ENCODE measurements at places on chromosomes 12 and 14.

DNA sequence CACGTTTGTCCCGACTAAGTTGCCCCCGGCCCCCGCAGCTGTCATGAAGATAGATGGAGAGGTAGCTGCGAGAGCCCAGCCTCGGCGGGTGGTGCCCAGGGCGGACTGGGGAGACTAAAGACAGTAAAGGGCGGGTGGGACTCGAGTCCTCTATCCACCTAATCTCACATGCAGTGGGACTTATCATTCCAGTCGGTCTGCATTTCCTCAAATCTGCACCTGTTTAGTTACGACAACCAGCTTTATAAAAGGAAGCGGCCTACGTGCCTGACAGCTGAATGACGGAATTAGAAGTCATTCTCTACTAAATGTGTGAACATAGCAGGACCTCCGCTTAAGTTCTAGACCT lies 109.8 kb upstream of the EGLN3 start:
- no peak for DNase-seq

DNA sequence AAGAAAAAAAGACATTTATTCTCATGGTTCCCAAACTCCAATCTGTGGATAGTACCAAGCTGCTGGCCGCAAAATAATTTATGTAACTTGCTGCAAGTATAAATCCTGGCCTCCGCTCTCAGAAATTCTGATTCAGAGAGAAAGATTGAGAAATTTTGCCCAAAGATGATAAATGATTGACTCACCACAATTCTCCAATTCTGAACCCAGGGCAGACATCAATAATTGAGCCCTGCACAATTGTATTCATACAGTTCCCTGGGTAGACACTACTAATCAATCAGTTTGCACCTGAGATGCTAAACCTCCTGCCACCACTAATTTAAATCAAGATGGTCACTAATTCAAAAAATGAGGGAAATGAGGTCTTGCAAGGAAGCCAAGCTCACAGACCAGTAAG lies 38.2 kb downstream of the TRPV4 start:
- no peak for DNase-seq

DNA sequence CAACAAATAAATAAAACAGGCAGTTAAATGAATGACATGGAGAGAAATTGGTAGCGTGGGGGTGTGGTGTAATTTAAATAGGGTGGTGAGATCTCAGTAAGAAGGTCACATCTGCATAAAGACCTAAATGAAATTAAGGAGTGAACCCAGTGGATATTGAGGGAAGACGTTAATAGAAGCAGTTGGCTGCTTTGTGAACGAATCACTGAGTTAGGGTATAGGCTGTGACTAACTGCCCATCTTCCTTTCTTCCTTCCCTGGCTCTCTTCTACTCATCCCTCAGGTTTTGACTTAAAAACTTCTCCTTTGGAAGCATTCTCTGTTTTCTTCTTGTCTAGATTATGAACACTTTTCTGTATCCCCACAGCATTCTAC lies 64.7 kb downstream of the BTG1 start:
- DNase-seq: no peak

GRCh38 chr12:43159506-43159905 lies 392.5 kb downstream of the ADAMTS20 start:
- DNase-seq: no peak

DNA sequence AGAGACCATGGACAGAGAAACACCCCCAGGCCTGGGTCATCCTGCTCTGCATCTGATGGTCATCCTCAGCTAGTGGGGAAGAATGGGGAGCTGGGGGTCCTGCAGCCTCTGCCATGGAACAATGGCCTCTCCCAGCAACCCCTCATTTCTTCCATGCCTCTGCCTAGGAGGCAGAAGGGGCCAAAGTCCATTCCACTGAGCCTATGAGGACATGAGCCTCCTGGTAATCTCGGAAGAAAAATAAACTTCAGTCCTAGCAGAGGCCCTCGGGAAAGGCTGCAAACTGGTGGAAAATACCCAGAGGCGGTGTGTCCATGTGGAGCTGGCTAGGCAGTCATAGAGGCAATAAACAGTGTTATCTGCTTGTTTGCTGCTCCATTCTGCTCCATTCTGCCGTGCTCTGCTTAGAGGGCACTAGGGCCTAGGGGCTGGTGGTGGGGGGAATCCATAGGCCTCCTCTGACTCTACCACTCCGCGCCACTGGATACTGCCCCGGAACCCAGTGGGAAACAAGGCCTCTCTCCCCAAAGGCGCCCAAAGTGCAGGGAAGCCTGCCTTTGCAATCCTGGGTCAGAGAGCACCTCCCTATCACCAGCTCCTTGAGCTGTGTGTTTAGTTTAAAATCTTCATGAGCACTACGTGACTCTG lies 4.5 kb downstream of the PGF start:
- DNase-seq: no peak

- no peak for DNase-seq
Observed at GRCh38 chr12:110694330-110694901, 5.5 kb upstream of the HVCN1 start.

DNA sequence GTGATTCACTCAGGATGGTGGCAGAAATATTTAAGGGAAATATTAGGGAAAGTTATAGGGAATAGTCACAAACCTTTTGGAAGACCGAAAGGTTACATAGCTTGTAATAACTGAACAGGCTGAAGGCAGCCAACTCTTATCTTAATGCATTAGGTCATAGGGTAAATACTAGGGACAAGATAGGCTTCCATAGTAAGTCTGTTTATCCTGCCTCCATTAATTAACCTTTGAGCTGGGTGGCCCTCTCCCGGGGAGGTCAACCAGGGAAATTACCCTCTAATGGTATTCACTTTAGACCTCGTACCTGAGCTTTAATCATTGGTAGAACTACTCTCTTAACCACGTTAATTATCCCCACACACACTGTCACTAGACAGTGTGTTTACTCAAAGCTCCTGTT lies 981.8 kb downstream of the SLC16A7 start:
- DNase-seq: no peak

GRCh38 chr12:116502141-116502725 lies 56.9 kb upstream of the MAP1LC3B2 start:
- DNase-seq: no peak

DNA sequence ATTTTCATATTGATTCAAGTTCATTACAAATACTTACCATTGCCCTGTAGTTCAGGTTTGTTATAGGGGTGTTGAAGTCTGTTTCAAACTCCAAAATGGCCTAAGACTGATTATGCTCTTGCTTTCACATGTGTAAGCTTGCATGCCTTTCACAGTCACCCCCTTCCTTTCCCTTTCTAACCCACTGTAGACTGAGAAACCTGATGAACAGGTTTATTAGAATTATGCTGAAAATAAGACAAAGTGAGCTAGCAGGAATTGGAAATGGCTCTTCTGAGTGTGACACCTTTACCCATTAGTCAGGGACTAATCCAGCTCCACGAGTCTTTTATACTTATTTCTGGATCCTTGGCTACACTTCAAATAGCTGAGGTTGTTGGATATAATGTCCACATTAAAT lies 38.9 kb downstream of the FBXO33 start:
- DNase-seq: no peak

DNA sequence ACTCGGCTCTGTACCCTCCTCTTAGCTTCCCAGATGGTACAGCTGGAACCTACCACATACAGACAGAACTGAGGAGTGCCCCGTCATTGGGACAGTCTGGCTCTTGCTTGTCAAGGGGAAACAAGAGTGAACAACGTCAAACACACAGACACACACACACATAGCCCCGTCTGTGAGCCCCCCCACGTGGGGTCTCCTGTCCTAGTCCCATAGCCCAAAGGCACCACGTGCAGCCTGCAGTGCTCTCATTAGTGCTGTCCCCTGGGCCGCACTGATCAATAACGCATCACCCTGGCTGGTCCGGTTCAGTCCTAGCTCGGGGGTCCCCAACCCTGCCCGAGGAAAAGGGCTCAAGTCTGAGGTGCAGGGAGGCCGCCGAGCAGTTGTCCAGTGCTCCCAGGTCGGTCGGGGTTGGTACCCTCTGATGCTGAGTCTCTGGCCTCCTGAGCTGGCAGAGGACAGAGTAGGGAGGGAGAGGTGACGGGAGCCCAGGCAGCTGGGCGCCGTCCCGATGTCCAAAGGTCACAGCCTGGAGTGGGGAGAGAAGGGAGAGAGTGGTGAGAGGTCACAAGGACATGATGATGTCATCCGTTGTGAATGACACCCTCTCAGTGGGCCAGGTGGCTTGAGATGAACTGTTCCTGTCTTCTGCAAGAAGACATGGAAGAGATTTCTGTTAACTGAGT lies 105.4 kb upstream of the NOS1 start:
- no peak for DNase-seq

GRCh38 chr14:59281609-59282377 lies 93.3 kb downstream of the DAAM1 start:
- DNase-seq: no peak

DNA sequence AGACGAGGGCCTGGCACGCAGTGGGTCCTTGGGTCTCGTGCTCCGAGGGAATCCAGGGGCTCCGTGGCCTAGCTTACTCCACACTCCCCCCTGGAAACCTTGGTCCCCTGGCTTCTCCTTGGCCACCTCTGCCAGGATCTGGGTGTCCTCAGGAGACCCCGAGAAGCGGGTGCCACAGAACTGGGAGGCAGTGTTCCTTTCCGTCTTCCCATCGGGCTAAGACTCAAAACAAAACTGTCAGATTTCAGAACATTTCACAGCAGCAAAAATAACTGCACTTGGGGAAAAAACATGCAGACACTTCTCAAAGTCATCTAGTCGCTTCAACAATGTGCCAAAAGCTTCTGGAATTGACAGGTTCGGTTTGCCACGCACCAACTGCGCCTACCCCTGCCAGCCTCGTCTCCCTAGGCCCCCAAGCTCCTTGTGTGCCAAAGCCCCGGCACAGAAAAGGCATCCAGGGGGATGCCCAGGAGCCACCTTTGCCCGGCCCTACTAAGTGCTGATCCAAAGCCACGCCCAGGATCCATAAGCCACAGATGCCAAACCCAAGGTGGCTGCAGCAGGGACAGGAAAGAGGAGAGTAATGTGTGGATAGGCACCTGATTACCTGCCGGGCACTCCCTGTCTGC lies 58.4 kb upstream of the DIO3 start:
- no peak for DNase-seq

GRCh38 chr14:58703161-58703506 lies 65.4 kb downstream of the DACT1 start:
- peak; percentile 0 for DNase-seq

DNA sequence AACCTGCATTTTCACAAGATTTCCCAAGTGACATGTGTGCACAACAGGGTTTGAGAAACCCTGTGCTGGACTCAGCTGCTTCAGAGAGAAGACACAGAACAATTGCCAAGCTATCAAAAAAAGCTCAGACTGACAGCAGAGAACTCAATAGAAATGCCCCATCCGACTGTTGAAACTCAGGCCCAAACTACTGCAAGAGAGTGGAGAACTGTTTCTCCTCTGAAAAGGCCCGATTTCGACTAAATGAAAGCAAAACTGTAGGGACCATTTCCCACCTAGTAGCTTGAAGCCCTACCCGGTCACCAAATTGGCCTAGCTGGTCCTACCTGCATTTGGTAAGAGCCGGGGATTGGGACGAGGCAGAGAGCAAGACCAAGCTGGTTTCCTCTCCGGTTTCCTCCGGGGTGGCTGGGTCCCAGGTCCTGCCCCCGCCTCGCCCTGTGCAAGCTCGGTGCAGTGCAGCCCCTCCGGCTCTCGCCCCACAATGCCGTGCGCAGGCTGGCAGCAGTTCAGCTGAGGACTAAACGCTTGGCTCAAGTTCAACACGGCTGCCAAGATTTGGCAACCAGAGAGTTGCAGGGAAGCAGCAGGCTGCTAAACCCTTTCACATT lies 1180.6 kb downstream of the VRK1 start:
- DNase-seq: peak; percentile 94

GRCh38 chr12:107641154-107641553 lies 44.4 kb upstream of the PWP1 start:
- DNase-seq: no peak

GRCh38 chr14:74595006-74595735 lies 16.9 kb downstream of the LTBP2 start:
- DNase-seq: no peak

GRCh38 chr12:51320311-51320694 lies 3.7 kb downstream of the BIN2 start:
- peak; percentile 34 for DNase-seq

GRCh38 chr12:29346769-29347421 lies 34.1 kb downstream of the ERGIC2 start:
- no peak for DNase-seq

- DNase-seq: no peak
Observed at GRCh38 chr12:13358391-13358905, 161.9 kb downstream of the EMP1 start.

DNA sequence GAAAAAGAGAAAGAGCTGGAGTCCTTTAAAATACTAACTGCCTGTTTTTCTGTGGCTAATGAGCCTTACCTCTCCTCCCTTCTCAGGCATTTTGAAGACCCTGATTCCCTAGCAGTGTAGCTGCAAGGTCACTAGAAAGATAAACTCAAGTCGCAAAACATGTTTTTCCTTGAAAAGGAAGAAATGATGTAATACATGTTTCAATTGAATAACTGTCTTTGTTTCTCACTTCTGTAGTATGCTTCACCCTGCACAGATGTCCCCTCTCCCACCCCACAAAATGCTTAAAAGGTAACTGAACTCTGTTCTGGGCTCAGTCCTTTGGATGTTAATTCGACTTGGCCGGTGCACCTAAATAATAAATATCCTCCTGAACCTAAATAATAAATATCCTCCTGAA lies 1350.3 kb downstream of the TMEM121 start:
- no peak for DNase-seq

GRCh38 chr12:56604355-56604754 lies 25.8 kb downstream of the BAZ2A start:
- DNase-seq: no peak

DNA sequence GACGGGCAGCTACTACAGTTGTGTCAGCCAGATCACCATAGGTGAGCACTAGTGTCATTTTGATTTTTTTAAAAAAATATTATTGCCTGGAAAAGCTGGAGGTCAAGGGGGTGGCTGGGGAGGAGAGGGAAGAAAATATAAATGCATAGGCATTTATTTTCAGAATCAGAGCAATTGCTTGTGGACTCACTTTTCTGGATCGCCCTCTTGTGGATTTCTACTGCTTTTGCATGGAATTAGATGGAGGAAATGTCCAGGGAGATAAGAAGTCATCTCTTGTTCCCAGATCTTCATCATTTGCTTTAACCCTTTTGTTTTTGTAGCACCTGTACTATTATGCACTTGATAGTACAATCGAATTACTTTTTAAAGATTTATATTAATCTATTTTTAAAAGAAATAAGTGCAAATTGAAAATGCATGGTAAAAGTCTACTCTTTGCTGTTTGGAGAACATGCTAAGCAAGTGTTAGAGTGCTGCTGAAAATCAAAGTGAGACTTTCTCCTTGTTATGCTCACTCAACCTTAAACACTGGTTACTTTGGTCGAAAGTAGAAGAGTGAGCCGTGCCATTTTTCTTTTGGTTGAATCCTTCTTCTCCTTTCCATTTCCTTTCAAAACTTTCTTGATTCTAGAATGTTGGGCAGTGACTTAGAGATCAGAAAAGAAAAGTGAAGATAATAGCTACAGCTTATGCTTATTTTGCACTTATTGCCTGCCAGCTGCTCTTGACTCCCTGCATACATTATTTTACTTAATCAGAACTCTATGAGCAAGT lies 60.6 kb upstream of the ANO4 start:
- peak; percentile 50 for DNase-seq

- DNase-seq: no peak
Observed at GRCh38 chr12:4119157-4119761, 154.3 kb upstream of the CCND2 start.

GRCh38 chr12:12562016-12562483 lies 613 bp downstream of the DUSP16 start:
- DNase-seq: peak; percentile 39

Data from NCI-H345 (cell line).